ENCODE measurements at places on chromosomes 5 and 9.

GRCh38 chr5:1201327-1202025, at the start of gene SLC6A19:
SLC6A19 (plus strand) TSS chr5:1201595; CDS start chr5:1201651, 56 bp downstream.
- no peak for DNase-seq
- H3K4me1 ChIP-seq, result peaks cover 6% of the 10 kb centered on the region
- peak within 1 kb of the TSS; percentile 25 for H3K4me3 ChIP-seq
- peaks cover 9% of the 10 kb centered on the region for H3K27me3 ChIP-seq
- H3K36me3 ChIP-seq, result no peaks in the 10 kb centered on the region
- no peak within 1 kb of the TSS for H3K27ac ChIP-seq

GRCh38 chr5:159405611-159406031, 75.3 kb upstream of the IL12B start:
- peaks cover 14% of the 10 kb centered on the region for H3K4me1 ChIP-seq
- H3K36me3 ChIP-seq, result no peaks in the 10 kb centered on the region
- H3K4me3 ChIP-seq, result no peak overlapping the region
- H3K27me3 ChIP-seq, result peaks cover 11% of the 10 kb centered on the region

- H3K27me3 ChIP-seq, result no peaks in the 10 kb centered on the region
- H3K4me1 ChIP-seq, result no peaks in the 10 kb centered on the region
- peaks cover 10% of the 10 kb centered on the region for H3K36me3 ChIP-seq
Measured at GRCh38 chr9:36637491-36638270, 65.0 kb downstream of the MELK start.

GRCh38 chr9:37324261-37324683, 98.2 kb upstream of the GRHPR start:
- peaks cover 15% of the 10 kb centered on the region for H3K4me1 ChIP-seq
- H3K27ac ChIP-seq, result no peak overlapping the region
- no peak overlapping the region for H3K4me3 ChIP-seq
- peaks cover 4% of the 10 kb centered on the region for H3K27me3 ChIP-seq
- DNase-seq, result no peak
- H3K36me3 ChIP-seq, result peaks cover 13% of the 10 kb centered on the region

DNA sequence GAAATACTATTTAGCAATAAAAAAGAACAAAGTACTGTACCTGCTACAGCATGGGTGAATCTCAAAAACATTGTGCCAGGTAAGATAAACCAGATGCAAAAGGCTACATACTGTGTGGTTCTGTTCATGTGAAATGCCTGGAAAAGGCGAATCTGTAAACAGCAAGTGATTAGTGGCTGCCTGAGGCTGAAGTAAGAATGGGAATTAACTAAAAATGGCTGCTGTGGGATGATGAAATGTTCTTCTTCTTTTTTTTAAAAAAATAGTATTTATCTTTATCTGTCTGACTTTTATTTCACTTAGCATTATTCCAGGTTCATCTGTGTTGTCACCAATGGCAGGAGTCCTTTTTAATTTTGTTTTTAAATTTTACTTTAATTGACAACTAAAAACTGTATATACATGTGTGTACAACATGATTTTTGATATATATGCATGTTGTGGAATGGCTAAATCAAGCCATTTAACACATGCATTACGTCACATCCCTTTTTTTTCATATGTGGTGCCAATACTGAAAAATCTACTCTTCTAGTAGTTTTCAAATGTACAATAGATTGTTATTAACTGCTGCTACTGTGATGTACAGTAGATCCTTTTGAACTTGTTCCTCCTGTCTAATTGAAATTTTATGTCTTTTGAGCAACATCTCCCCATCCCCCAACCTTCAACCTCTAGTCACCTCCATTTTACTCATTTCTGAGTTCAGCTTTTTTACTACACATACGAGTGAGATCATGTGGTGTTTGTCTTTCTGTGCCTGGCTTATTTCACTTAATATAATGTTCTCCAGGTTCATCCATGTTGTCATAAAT, 62.9 kb upstream of the TNFAIP8 start:
- H3K27ac ChIP-seq, result no peak overlapping the region
- peaks cover 31% of the 10 kb centered on the region for H3K4me1 ChIP-seq
- no peak overlapping the region for H3K4me3 ChIP-seq
- H3K36me3 ChIP-seq, result no peaks in the 10 kb centered on the region
- no peak for DNase-seq

DNA sequence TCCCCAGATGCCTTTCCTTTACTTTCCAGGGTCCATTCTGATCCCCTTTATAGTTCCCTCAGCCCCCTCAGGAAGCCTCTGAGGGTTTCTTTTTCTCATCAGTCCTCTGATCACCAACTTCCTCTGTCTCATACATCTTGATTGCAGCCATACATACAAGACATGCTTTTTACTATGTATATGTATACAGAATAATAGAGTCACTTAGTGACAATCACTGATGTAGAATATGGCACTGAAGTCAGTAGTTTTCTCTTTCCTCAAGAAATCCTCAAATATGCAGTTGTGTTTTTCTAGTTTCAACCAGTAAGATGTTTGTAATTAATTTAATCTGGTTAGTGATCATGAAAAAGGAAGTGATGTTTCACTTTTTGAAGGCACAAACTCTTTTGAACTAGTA, 364.1 kb downstream of the MAN2A1 start:
- H3K4me3 ChIP-seq, result no peak overlapping the region
- H3K27ac ChIP-seq, result no peak overlapping the region
- H3K27me3 ChIP-seq, result peaks cover 56% of the 10 kb centered on the region
- DNase-seq, result no peak
- H3K36me3 ChIP-seq, result no peaks in the 10 kb centered on the region

DNA sequence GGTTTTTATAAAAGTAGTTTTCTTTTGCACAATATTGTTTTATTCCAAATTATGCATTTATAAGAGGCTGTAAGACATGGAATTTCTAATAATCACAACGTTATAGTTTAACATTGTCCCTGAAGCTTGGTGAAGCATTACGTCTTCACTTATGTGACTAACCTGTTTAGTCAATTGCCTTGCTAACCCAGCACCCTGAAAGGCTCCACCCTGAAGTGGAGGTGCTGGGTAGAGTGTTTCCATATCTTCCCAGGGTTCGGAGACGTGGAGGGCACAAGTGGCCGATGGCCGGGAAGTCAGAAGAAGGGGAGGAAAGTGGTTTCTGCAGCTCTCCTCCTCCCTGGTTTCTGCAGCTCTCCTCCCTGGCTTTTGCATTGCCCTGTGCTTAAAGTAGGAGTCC, 83.4 kb downstream of the TRIO start:
- no peak overlapping the region for H3K27ac ChIP-seq
- H3K4me1 ChIP-seq, result peaks cover 41% of the 10 kb centered on the region
- no peaks in the 10 kb centered on the region for H3K36me3 ChIP-seq
- no peak for DNase-seq
- no peaks in the 10 kb centered on the region for H3K27me3 ChIP-seq

DNA sequence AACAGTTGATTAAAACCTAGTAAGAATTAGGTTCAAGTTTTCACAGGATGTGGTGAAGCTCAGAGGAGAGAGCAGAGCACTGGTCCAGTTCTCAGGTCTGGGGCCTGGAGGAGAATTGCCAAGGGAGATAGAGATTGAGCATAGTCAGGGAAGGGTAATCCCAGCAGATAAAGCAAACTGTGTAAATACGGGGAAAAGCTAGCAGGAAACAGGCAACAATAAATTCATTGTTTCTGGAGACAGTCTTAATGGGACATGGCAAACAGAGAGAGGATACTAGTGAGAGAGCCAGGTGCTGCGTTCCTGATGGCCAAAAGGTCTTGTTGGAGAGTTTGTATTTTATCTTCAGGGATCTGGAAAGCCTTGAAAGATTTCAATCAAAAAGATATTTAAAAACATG, 333.0 kb downstream of the PDE4D start:
- no peak overlapping the region for H3K4me3 ChIP-seq
- H3K27ac ChIP-seq, result no peak overlapping the region
- H3K4me1 ChIP-seq, result peaks cover 40% of the 10 kb centered on the region

- H3K4me1 ChIP-seq, result no peaks in the 10 kb centered on the region
- H3K36me3 ChIP-seq, result peaks cover 12% of the 10 kb centered on the region
- no peak overlapping the region for H3K4me3 ChIP-seq
- no peak overlapping the region for H3K27ac ChIP-seq
- no peak for DNase-seq
Measured at GRCh38 chr9:114031037-114031630, 47.0 kb downstream of the AMBP start.

DNA sequence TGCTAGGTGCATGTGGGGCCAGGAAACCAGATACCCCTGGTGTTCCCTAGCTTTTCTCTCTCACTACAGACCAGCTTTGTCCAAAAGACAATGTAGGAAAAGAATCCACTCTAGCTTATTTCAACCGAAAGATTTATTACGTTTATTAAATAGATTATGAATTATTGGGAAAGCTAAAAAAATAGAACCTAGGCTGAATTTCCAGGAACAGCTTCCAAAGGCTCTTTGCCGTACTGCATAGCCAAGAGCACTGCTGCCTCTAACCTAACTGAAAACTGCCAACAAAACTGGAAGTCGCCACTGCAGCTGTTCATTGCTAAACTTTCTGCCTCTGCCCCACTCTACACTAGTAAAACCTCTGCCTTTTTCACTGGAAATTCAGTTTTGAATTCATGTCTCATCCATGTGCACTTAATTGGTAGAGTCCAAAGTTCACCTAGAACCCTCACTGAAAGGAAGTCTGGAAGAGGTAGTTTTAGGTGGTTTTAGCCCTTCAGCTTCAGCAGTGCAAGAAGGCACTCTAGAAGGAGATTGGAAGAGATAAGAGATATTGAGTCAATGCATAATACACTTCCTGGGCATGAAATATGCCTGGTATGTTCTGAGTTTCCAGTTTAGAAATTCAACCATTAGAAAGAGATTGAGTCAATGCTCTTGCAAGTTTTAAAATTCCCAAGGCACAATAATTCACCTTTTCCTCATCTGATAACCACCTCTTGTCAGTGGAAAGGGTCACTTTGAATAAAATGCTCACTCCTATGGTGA, 927.9 kb downstream of the MAT2B start:
- no peaks in the 10 kb centered on the region for H3K36me3 ChIP-seq
- no peaks in the 10 kb centered on the region for H3K4me1 ChIP-seq
- no peak for DNase-seq
- no peaks in the 10 kb centered on the region for H3K27me3 ChIP-seq
- H3K27ac ChIP-seq, result no peak overlapping the region

DNA sequence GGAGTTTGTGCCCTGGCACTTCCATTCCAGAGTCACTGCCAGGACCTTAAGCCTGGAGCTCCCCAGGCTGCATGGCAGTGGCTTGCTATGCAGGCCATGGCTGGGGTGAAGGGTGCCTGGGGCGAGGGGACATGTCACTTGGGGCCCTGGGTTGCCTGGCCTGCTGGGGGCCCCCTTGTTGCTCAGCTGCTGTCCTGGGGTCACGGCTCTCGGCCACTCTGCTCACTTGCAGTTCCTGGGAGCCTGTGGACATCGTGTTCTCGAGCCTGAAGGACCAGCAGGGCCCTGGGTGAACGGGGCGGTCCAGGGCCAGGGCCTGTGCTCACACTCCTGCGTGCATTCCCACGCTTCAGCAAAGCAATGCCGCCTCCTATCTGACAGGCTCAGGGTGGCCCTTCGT, 14.5 kb upstream of the SLC2A6 start:
- DNase-seq, result no peak
- H3K4me3 ChIP-seq, result no peak overlapping the region
- peaks cover 3% of the 10 kb centered on the region for H3K27me3 ChIP-seq
- no peaks in the 10 kb centered on the region for H3K36me3 ChIP-seq
- H3K4me1 ChIP-seq, result peaks cover 4% of the 10 kb centered on the region
